CD4-positive, alpha-beta T cell treated with Interleukin-6 for 4 hours (primary cell): ENCODE measurements at places on chromosomes 3 and 15.

DNA sequence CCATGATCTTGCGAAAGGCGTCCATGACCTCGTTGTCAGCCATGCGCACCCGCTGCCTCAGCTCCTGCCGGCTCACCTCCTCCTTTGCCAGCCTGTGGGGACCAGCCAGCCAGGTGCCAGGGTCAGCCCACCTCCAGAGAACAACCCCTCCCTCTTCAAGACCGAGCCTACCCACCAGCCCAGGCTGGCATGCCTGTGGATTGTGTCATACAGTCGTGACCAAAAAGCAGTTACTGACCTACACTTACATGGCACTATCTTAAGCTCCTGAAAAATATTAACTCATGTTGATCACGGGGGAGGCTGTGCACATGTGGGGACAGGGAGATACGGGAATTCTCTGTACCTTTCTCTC is 10.7 kb upstream of the CAMK1 start:
- no peak for DNase-seq

- DNase-seq: no peak
Measured at GRCh38 chr3:102577082-102577789, 142.4 kb downstream of the ZPLD1 start.

- no peak for DNase-seq
Measured at GRCh38 chr3:176561826-176562225, 635.5 kb downstream of the TBL1XR1 start.

- DNase-seq: no peak
Measured at GRCh38 chr3:156498307-156498706, 56.6 kb downstream of the SSR3 start.

DNA sequence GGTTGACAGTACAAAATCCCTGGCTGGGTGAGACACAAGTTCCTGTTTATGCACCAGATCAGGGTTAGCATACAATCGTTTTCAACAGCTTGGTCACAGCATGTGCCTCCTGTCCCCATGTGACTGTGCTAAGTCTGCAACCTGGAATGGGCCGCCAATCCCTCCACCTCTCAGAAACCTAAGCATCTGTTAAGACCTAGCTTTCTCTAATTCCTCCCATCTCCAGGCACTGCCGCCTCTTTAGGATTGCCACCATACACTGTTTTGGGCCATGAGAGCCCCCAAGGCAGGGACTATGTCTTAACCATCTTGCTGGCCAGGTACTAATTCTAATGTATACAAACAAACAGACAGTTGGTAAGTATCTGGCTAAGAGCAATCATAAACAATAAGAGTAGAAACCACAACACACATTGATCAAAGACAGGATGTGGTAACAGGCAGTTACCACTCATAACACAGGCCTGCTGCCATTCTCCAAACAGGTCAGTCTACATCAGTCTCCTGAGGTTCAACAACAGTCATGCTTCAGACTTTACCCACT is 25.6 kb downstream of the SEC22C start:
- DNase-seq: peak; percentile 58

DNA sequence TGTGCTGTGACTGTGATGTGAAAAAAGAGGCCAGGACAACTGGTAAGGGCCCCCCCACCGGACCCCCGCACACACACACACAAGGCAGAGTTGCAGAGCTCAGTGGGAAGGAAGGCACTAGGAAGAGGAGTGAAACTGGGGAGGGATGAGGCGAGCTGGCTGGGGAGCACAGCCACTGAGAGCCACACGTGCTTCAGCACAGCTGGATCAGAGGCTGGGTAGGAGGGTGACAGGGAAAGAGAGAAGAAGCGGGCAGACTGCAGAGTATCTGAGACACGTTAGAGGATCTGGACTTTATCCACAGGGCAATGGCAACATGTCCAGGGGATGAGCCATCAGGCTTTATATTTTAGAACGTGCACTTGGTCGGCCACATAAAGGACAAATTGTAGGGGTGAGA is 38.0 kb upstream of the TKT start:
- no peak for DNase-seq

GRCh38 chr15:78102741-78103140 is 10.4 kb downstream of the SH2D7 start:
- DNase-seq: no peak

DNA sequence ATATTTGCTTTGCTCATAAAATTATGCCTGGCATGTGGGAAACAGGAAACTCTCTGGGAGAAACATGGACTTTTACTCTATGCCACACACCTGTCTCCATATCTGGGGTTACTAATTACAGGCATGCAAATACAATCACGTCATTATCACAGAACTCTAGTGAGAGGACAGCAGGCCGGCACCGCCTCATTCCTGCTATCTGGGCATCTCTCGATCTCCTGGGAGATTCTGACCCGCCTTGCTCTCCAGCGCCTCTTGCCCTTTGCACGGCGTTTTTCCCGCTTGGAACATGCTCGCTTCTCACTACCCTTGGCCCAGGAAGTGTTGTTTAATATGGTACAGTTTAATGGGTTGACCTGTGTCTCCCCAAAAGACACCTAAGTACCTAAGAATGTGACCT is 45.4 kb upstream of the PARL start:
- no peak for DNase-seq

DNA sequence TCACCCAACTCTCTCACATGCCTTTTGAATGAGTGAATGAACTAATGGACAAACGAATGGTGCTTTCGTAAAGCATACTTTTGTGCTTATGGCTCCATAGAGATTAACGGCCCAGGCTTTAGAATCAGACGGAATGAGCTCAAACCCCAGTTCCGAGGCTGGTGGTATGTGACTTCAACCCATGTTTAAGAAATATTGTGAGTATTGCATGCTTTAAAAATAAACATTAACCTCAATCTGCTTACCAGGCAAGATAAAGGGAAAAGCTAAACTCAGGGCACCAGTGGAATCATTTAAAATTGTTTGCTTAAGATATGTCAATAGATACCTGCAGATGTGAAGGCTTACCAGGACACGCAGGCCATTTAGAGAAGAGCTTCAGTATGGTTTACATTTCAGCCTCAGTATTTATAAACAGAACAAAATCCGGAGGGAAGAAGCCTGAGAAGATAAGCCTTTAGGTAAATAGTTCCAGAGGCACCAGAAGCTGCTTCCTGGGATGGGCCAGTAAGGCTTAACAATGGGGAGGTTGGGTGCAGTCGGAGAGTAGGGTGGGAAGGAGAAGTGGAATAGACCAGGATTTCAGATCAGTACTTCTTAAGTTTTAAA is 186.4 kb downstream of the ADAMTS9 start:
- DNase-seq: no peak

DNA sequence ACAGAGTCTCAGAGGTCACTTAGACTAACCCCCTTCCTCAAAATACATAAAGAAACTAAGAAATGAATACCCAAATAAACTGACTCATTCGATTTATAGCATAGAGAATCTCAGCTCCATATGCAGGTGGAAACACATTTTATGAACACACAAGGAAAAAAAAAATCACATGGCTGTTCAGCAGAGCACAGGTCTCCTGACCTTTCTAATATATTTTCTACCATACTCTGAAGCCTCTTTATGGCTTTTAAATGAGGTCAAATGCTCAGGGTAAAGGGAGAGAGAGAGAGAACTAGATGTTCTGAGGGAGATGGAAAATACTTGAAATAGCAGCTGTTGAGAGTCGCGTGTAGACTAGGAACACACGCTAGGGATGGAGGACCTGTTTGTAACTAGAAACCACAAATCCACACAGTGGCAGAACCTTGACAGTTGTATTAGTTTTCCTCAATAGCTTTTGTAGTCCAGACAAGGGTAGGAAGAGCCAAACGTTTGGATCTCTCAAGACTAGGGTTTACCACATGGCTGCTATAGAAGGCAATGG is 165.3 kb downstream of the FMN1 start:
- no peak for DNase-seq
